ENCODE measurements at places on chromosomes 12 and 14.

GRCh38 chr14:75697386-75697785, 36.3 kb downstream of the TTLL5 start:
- no peak for DNase-seq

GRCh38 chr12:122399592-122400373, 22.7 kb downstream of the CLIP1 start:
- DNase-seq: no peak

DNA sequence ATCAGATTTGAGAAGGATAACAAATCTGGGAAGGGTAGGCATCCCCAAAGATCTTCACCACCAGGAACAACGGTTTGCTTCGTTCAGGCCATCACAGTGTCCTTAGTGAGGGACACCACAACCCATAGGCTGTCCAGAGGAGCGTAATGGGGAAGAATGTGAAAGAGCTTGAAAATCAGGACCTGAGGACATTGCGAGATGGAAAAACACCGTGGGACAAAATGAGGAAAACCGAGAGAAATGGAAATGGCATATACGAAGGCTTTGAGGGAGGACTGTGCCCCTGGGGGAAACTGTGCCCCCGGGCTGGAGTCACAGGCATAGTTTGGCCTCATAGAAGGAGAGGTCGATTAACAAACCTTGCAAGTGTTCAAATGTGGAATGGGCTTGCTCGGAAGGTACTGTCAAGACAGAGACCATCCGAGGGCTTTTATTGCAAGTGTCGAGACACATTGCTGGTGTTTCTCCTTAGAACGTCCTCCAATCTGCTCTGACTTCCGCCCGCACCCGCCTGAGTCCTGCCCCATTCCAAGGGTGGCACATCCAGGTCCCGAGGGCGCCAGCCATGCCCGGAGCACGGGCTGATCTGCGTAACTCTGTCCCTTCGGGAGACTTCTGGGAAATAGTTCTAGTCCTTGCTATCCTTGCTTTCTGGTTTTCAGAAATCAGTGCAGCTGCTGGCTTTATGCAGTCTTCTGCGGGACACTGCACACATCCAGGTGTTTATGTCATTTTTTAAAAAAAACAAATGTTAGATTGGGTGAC, 885 bp upstream of the PALS1 start:
- DNase-seq: no peak

GRCh38 chr12:88998421-88998820, 353.9 kb downstream of the DUSP6 start:
- no peak for DNase-seq

GRCh38 chr14:106459971-106460730, 933.8 kb downstream of the TMEM121 start:
- no peak for DNase-seq

DNA sequence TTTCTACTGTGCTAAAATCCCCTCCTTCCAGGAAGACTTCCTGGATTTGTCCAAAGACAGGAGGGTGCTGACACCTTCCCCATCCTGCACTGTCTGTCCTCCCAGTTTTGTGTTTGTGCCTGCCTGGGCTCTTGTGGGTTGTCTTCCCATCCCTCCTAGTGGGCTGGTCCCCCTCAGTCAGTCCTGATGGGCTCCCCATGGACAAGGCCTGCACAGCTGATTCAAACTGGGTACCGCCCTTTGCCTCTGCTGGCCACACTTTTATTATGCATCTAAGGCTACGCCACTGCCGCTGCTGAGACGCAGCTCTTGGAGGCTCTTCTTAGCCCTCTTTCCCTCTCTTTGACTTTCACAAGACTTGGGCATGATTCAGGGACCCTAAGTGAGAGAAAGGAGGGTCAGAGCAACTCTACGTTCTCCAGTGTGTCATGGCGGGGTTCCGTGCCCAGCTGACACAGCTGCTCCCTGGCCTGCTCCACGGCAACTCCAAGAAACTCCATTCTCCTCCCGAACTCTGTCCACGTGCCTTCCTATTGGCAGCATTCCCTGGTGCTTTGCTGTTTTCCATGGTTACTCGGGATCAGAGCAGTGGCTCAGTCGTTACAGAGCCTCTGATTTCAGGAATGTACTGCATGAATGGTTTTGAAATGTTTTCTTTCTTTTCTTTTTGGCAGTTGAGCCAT, 3.8 kb upstream of the KRT85 start:
- no peak for DNase-seq

- DNase-seq: no peak
These were observed 17.0 kb downstream of the VCPKMT start for GRCh38 chr14:50099335-50099734.

DNA sequence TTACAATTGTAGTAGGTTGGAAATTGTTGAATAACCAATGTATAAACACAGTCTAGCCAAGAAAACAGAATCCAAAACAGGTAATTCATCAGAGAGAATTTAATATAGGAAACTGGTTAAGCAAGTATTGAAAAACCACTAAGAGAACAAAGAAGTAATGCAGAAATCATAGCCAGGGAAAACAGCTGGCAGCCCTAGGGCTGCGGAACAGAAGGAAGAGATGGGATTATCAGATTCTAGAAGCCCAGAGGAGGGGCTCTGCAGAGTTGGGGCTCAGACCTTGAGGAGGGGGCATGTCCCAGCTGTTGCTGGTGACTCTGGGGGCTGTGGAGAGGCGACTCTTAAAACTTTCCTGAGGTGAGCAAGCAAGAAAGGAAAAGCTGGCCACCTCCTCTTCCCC, 49.4 kb downstream of the CD9 start:
- DNase-seq: no peak

GRCh38 chr12:56522411-56523193, 982 bp downstream of the RBMS2 start:
- no peak for DNase-seq

- DNase-seq: no peak
These were observed 148.1 kb downstream of the CALM1 start for GRCh38 chr14:90544971-90545370.

DNA sequence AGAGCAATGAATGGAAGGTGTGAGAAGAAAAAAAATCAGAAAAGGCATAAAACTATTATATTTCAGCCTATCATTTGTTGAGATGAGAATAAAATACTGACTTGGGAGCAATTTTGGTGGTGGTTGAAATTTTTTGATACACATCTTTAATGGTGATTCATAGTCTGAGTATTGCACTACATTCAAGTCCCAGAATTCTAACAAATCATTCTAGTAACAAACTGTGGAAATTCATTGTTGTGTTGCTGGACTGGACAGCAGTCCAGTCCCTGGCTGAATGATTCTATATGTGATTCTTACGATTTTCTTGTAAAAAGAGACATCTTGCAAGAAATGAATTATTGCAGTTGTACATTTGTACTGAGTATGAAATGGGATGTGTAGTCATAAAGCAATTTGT, 268.6 kb downstream of the TRHDE start:
- no peak for DNase-seq

GRCh38 chr12:118328486-118329330, 44.0 kb downstream of the TAOK3 start:
- DNase-seq: no peak

GRCh38 chr14:70640938-70641547, 673 bp upstream of the TTC9 start:
- DNase-seq: no peak

DNA sequence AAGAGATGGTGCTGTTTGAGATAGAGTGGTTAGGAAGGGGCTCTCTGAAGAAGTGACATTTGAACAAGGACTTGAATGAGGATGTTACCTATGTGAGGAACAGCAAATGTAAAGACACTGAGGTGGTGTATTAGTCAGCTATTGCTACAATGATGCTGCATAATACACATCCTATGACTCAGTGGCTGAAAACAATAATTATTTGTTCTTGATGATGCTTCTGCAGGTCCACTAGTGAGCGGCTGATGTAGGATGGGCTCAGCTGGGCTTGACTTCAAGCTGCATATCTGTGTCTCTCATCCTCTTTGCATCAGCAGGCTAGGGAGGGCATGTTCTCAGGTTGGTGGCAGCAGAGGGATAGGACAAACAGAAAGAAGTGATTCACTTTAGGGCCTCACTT, 21.4 kb upstream of the CLMN start:
- no peak for DNase-seq
